ENCODE measurements at places on chromosomes 11 and 22.

- no peak for DNase-seq
Observed at GRCh38 chr11:131656839-131657211, 286.4 kb downstream of the NTM start.

DNA sequence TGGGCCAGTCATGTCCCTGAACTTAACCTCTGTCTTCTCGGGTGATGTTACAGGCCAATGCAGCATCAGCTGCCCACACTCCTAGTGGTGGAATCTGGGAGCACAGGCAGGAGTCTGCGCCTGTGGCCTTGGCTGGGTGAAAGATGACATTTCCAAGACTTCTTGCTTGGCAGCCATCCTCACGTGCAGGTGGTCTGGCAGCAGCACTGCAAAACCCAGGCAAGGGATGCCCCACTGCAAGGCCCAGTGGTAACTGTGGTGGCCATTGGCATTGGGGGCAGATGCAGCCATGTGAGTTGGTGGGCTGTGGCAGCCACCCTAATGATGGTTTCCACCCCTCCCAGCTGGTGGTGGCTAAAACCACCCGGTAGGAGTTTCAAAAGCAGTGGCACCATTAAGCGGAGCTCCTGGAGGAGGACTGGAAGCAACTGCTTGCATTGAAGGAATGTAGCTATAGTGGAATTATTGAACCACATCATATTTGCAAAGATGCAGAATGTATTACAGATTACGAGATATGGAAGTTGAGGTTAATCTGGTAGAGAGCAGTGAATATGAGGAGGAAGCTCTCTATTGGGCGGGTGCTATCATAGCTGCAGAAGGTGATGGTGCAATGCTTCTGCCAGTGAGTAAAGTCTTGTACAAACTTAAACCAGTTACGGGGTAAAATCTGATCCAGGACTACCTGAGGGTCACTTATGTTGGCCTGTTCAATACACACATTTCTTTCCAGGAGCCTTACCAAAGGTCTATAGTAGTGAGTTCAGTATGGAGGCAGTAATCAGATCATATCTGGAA, 120.7 kb upstream of the TOP3B start:
- DNase-seq = no peak

DNA sequence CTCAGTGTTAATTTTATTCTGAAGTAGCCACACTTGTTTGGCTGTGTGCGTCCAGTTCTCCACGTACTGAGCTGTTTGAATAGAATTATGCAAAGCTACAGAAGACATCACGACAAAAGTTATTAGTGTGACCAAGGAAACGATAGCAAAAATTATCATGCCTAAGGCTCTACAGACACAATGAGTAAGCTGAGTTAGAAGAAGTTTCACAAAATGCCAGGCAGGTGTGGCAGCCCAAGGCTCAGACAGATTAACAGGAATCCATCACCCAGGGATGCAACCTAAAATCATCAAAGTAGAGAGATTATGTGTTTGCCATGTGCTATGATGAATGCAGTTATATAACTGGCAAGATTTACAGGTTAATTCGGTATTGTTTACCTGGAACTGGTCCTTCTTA, 73.1 kb upstream of the INCENP start:
- DNase-seq = no peak

DNA sequence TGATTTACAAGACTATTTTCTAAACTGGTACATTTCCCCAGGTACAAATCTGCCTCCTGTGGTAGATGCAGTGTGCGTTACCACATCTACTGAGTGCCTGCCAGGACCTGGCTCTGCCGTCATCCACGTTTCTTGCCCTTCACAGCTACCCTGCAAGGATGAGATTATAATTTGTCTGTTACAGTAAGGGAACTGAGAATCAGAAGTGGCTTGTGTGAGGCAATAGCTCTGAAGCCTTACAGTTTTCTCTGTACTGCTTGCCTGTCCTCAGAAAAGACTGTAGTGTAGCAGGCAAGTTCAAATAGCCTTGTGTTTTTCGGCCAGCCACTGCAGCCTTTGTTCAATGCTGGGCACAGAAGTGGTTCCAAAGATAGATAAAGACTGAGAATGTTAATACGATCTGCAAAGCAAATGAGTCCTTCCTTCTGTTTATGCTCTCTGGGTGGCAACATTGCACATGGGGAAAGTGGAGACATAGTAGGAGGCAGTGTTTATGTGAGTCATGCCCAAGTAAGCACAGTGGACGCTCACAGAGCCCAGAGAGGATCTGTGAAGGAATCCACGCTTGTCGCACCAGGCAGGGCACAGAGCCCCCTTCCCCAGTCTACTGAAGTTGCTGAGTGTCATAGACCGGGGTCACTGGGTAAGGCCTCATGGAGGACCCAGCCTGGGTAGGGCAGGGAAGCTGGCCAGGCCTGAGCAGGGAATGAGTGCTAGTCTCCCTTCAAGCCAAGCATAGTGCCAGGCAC, 49.1 kb downstream of the MICAL2 start:
- no peak for DNase-seq

GRCh38 chr11:12845163-12845562, 164.0 kb upstream of the RASSF10 start:
- DNase-seq = no peak

DNA sequence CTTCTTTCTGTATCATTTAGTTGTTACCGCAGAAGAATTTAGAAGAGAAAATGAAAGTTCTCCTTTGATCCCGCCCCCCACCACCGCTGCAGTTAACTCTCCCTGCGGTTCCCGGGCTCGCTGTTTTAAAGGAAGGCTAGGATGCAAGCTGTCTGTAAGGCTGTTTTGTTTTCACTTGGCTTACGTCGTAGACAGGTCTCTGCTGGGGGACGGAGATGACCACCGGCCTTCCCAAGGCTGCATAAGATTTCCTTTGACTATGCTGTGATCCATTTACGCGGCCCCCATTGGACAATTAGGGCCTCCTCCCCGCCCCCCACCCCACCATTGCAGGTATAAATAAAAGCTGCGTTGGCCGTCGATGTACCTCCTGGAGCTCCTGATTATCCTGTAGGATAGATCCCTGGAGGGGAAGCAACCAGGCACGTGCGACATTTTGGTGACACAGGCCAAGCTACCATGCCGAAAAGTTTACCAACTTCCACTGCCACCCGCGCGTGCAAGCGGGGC, 1.4 kb upstream of the CPT1A start:
- DNase-seq = no peak

DNA sequence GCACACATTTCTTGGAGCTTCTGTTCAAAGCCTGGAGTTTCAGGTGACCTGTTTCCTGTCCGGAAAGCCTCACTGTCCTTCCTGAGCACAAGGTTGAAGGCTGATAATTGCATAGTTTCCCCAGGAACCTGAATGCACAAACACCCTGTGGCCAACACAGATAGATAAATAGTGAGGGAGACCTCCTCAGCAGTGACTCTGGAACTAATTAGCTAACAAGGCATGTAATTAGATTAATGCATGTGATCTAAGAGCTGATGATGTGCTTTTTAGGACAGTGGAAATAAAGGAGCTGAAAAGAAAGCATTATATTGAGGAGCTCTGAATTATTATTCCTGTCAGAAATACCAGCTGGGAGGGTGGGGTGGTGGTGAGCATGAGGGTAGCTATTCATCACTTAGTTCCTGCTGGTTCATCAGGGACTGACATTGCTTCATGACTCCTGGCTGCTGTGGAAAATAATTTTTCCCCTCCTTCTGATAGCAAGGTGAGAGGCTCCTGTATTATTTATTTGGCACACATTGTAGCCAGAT, 101.1 kb downstream of the NELL1 start:
- DNase-seq = no peak

- no peak for DNase-seq
Observed at GRCh38 chr11:61266602-61267001, 25.6 kb downstream of the PGA5 start.

- no peak for DNase-seq
Observed at GRCh38 chr11:133974836-133975487, 18.2 kb upstream of the IGSF9B start.

DNA sequence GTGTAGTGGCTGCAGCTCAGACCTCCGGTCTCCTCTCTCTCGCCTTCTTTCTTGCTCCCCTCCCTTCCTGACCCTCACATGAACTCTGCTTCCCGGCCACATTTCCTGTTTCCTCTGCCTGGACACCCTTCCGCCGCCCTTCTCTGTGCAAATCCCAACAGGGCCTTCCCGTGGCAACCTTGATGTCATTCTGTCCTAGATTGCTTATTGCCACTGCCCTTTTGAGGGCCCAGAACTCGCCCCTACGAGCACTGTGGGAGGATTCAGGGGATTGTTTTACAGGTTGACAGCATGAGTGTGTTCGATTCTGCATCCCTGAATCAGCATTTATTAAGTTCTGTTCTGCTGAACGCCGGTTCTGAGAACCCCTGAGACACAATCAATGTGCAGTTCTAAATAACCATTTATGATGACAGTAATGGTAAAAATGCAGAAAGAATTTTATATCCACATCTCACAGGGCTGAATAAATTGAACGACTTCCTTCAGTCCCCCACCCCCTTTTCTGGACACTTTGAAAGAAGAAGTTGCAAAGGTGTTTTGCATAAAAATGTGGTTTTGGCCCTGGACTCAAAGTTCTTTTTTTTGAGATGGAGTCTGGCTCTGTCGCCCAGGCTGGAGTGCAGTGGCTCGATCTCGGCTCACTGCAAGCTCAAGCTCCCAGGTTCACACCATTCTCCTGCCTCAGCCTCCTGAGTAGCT, 6.4 kb downstream of the BATF2 start:
- DNase-seq = no peak

GRCh38 chr22:47213571-47214230, 451.3 kb downstream of the TBC1D22A start:
- DNase-seq = no peak

GRCh38 chr11:57303280-57303989, 21.3 kb downstream of the TNKS1BP1 start:
- no peak for DNase-seq

DNA sequence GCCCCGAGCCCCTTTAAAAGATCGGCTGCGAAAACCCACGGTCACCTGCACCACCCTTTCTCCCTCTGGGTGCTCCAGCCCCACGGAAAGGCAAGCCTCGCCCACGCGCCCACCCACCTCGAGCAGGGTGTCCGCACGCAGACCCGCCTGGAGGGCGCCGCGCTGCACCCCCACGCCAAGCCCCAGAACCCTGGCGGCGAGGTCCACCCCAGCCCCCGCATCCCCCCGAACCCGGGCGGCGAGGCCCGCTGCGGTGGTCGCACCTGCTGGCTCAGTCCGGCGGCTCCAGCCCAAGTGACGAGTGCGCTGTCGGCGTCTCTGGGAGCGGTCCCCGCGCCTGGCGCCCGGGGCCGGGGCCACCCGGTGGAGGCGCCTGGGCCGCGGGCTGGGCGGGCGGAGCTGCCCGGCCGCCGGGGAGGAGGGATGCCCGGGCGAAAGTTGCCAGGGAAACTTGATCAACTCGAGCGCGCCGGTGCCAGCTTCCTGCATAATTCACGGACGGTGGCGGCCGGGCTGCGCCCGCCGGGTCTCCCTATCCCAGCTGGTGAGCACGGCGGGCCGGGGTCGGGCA, 1.1 kb downstream of the SHANK2 start:
- no peak for DNase-seq

- no peak for DNase-seq
Observed at GRCh38 chr11:60357771-60358170, 20.6 kb upstream of the MS4A7 start.

- no peak for DNase-seq
Observed at GRCh38 chr11:72091292-72091691, 10.6 kb downstream of the LRRC51 start.

DNA sequence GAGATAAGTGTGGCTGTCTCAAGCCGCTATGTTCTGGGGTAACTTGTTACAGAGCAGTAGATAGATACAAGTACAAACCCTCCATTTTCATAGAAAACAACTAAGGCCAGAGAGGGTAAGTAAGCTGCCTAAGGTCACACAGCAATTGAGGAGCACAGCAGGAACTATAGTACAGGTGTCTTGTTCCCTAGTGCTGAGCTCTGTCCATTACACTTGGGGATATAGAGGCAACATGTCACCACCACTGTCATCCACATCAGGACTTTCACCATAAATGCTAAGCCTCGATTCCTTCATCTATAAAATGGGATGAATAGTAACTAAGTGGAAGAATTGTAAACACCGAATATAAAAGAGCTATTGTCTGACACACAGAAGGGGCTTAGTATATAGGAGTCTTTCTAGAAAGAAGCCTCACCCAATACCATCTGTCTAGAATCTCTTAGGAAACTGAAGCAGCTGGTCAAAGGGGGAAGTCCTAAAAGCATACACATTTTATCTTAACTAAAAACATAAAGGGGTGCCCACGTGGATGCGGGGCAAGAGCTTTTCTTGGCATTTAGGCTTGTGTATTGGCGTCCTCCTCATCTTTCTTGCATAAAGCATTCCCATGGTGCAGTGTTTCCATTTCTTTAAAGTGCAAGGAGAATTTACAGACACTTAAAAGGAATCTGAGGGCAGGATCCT, 93.8 kb upstream of the ALX4 start:
- no peak for DNase-seq

GRCh38 chr11:46181843-46182424, 60.7 kb upstream of the PHF21A start:
- DNase-seq = no peak

- DNase-seq = no peak
Observed at GRCh38 chr11:46075168-46075567, 46.1 kb downstream of the PHF21A start.

GRCh38 chr22:43624144-43624998, 187.7 kb downstream of the EFCAB6 start:
- DNase-seq = no peak

DNA sequence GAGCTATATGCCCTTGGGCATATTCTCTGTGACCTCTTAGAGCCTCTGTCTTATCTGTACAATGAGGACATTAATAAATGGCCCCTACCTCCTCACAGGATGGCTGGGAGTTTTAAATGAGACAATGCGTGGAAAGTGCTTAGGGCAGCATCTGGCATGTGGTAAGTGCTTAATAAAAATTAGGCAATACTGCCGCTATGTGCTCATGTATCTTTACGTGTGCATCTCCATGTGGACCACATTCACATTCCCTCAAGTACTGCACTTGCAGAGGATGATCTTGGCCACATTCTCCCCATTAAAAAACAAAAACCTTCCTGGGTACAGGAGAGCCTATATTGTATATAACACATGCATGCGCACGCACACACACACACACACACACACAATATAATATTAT, 19.1 kb upstream of the BSX start:
- DNase-seq = no peak

- DNase-seq = no peak
Observed at GRCh38 chr11:118180300-118180703, 3.9 kb upstream of the SCN2B start.

- DNase-seq = no peak
Observed at GRCh38 chr11:94486068-94486467, 7.6 kb downstream of the MRE11 start.

DNA sequence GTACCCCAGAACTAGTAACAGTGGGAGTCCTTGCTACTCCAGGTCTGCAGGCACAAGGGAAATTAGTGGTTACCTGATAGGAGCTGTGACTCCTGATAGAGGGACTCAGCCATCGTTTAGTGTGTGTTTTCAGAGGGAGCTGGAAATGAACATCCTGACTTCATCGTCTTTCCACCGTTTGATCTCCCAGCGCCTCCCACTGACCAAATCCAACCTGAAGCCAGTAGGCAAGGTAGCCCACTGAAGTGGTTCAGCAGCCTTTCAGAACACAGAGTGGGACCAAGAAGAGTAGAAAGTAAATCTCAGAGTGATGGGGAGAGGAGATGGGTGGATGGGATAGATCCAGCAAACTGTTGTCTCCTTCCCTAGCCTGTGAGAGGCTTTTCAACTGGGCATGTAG, 385.9 kb downstream of the INSC start:
- DNase-seq = no peak
